B cell (primary cell): ENCODE measurements at places on chromosomes 2 and 18. TPM values are rescaled to one million over a fixed set of nuclear protein-coding genes. Genes with fewer than 3 reads are reported as not detected.

DNA sequence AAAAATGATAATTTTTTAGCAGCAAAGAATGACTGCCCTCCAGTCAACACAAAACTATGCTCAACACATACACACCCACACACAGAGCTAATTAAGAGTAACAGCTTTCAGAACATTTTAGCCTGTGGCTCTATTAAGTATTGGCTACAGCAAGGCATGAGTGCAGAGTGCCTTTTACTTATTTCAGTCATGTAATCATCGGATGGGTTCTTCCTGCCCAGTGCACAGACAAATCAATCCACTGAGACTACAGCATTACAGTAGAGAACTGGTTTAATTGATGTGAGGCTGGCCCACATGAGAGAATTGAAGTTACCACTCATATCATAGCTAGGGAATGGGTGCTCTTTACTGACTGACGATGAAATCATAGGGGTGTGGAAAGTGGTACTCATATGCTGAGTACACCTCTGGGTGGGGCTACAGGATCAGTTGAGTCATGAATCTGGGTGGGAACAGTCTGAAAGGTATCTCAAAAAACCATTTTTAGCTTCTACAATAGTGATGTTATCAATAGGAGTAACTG lies 241.0 kb downstream of the FSIP2 start:
- DNase-seq = no peak

DNA sequence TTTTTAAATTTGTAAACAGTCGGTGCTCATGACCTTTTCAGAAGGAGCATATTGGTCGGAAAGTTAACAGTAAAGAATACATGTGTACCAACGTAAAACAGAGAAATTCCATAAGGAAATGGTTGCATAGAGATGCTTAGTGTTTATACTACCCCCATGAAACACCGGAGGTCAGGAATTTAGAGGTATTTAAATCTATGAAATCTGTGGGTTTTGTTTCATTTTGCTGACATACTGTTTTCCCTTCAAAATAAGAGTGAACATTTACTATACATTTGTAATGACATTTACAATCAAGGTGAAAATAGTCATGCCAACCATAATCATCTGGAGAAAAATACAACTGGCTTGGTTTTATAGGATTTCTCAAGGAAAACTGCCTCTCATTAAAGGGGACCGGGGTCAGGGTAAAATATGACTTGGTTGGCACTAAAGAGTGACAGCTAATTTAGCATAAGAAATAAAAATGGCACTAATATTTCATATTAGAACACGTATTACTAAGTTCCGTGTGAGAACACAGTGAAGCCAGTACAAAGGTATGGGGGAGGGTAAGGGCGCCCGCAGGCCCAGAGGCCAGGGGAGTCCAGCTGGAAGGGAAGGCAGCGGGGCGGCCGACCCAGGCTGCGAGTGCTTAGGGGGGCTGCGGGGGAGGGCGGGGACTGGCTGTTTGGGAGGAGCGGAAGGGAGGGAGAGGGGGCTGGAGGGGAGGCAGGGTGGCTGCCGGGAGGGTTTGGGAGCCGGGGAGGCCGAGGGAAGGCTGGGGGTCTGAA lies 1.1 kb upstream of the RNU4ATAC start:
- DNase-seq = no peak

- no peak for DNase-seq
Measured at GRCh38 chr2:24731923-24732322, 61.3 kb downstream of the PTRHD1 start.

DNA sequence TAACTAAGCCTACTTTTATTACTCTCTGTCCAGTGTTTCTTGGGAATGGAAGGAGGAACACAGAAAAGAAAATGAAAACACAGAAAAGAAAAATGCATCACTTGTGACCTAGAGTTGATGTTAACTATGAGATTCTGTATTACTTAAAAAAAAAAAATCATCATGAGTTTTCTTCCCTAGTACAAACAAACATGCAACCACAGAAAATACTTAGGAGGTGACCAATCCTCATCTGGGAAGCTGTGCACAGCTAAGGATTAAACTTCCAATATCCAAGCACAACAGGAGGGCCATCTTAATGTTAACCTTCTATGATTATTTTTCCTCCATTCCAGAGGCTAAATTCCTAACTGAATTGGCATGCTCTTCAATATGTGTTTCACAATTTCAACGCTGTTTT lies 1140.4 kb downstream of the LRP1B start:
- no peak for DNase-seq

- DNase-seq = no peak
Measured at GRCh38 chr2:174844295-174844708, 80.0 kb upstream of the CHRNA1 start.

DNA sequence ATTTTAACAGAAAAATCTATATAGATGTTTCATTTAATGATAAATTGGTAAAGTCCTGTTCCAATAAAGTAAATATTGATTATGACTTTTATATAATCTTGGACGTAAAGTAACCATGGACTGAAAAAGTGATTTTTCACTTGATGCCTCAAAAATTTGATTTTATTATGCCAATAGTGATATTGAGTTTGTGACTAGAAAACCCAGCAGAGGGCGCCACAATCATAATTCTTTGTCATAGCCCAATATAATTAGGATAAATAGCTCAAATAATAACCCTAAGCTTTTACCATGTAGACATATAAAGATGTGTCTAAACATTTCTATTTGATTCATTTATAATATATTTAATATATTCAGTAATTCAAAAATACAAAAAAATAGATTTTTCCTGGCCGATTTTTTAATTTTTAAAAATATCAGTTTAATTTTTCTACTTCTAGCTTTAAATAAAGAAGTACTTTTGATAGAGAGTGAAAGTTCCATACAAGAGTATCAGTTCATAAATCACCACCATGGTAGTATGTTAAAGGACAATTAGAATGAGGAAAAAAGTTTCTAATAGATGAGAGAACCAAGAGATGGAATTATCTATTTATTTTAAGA lies 30.7 kb downstream of the CAMKMT start:
- DNase-seq = peak; percentile 59

- no peak for DNase-seq
Measured at GRCh38 chr2:12291303-12291702, 425.4 kb upstream of the TRIB2 start.

Gene TMEFF2
- polyA plus RNA-seq = not detected in 2 replicates

Gene AMER3
- polyA plus RNA-seq = not detected in 2 replicates

Gene INPP4A
- polyA plus RNA-seq = 9.9 and 10.7 TPM in 2 replicates

Gene UNC80
- polyA plus RNA-seq = not detected in 2 replicates

Gene HAUS1
- polyA plus RNA-seq = 11.9 and 16.2 TPM in 2 replicates

Gene HSBP1L1
- 3.7 and 4.6 TPM in 2 replicates for polyA plus RNA-seq
